Kidney tubule cell (primary cell): ENCODE measurements at places on chromosomes 4 and X.
A peak's percentile ranks its signal among the peaks of the same experiment; 100 is the strongest.

DNA sequence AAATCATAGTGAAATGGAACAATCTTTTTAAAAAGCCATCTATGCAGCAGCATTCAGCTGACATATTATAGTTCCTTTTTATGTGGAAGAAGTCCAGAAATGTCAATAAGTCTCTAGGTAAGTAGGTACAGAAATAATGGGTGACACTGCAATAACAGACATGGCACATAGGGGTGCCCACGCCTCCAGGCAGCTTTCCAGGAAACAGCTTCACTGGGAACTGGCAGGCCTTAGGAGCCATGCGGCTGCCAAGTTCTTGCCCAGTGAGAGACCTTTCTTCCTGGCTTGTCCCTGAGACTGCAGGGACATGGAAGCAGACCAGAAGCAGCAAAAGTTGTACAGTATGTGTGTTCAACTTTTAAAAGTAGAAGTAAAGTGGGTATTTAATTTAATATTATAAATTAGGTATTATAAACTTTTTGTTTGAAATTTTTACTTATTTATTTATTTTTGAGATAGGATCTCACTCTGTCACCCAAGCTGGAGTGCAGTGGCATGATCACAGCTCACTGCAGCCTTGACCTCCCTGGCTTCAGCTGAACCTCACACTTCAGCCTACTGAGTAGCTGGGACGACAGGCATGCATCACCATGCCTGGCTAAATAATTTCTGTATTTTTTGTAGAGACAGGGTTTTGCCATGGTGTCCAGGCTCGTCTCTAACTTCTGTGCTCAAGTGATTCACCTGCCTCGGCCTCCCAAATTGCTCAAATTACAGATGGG is 12.1 kb upstream of the ETNPPL start:
- peak; percentile 18 for DNase-seq

- no peak for DNase-seq
Measured at GRCh38 chr4:8266508-8266907, 3.0 kb upstream of the HTRA3 start.

- no peak for DNase-seq
Measured at GRCh38 chrX:29872831-29873230, 342.5 kb upstream of the MAGEB2 start.

DNA sequence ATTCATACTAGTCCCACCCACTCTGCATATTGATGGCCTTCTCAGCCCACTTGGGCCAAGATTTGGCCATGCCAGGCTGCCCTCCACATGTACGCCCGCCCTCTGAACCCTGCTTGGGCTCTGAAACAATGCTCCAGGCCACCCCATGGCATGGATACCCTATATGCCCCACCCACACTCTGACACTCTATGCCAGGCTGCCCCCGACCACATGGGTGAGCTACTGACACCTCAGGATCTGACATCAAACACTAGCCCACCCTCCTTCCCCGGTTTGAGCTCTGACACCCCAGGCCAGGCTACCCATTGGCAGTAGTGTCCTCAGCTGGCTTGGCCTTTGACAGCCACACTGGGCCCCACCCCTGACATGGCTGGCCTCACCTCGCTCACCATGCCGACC is 69.5 kb downstream of the HPRT1 start:
- DNase-seq = no peak

- peak; percentile 44 for DNase-seq
Measured at GRCh38 chrX:45621376-45622041, 420.8 kb upstream of the DIPK2B start.

GRCh38 chr4:167956676-167957075 is 135.7 kb upstream of the ANXA10 start:
- no peak for DNase-seq

- no peak for DNase-seq
Measured at GRCh38 chrX:40240844-40241243, 143.1 kb upstream of the BCOR start.
